Placental pericyte (primary cell): ENCODE measurements at places on chromosomes 2 and 18. TPM values are rescaled to one million over a fixed set of nuclear protein-coding genes. Genes with fewer than 3 reads are reported as not detected.

SLC16A14 gene
- total RNA-seq = 0.22 and 0.29 TPM in 2 replicates

BMP10 gene
- total RNA-seq = 0.44 TPM in 1 of 2 replicates, not detected in the other

ITGB6 gene
- total RNA-seq = 0.57 TPM in 1 of 2 replicates, not detected in the other

DYSF gene
- total RNA-seq = 0.22 and 0.43 TPM in 2 replicates

AKAIN1 gene
- not detected in 2 replicates for total RNA-seq

TMEM37 gene
- total RNA-seq = 0.29 and 0.66 TPM in 2 replicates

DSEL gene
- total RNA-seq = 13.8 and 60.4 TPM in 2 replicates

HOXD12 gene
- total RNA-seq = 0.22 TPM in 1 of 2 replicates, not detected in the other

ZSWIM2 gene
- not detected in 2 replicates for total RNA-seq

STEAP3 gene
- 58.3 and 74.0 TPM in 2 replicates for total RNA-seq

DSC3 gene
- total RNA-seq = under 0.01 and 0.14 TPM in 2 replicates

AOX1 gene
- 1.8 and 11.9 TPM in 2 replicates for total RNA-seq

TMEM178A gene
- 0.14 and 0.88 TPM in 2 replicates for total RNA-seq

CFC1B gene
- total RNA-seq = not detected in 2 replicates

GAREM2 gene
- 1.3 TPM in 2 replicates for total RNA-seq

HTR2B gene
- total RNA-seq = 11.7 and 68.9 TPM in 2 replicates

CHRNG gene
- total RNA-seq = not detected in 2 replicates

ACOXL gene
- not detected in 2 replicates for total RNA-seq

PNPT1 gene
- total RNA-seq = 13.1 and 27.8 TPM in 2 replicates

GKN2 gene
- total RNA-seq = 0.22 TPM in 1 of 2 replicates, not detected in the other

VWA3B gene
- not detected in 2 replicates for total RNA-seq

PRSS56 gene
- total RNA-seq = not detected in 2 replicates

KCNJ3 gene
- not detected in 2 replicates for total RNA-seq

MROH2A gene
- not detected in 2 replicates for total RNA-seq

POTEI gene
- total RNA-seq = not detected in 2 replicates

UGT1A3 gene
- total RNA-seq = not detected in 2 replicates

ZNF396 gene
- total RNA-seq = 0.57 and 1.8 TPM in 2 replicates

IL1RL2 gene
- 0.22 and 0.43 TPM in 2 replicates for total RNA-seq
